CD4-positive, alpha-beta T cell (primary cell): ENCODE measurements at places on chromosomes 7 and 10.
A peak's percentile ranks its signal among the peaks of the same experiment; 100 is the strongest.

- no peak for DNase-seq
Measured at GRCh38 chr7:85806321-85806720, 619.5 kb upstream of the SEMA3D start.

DNA sequence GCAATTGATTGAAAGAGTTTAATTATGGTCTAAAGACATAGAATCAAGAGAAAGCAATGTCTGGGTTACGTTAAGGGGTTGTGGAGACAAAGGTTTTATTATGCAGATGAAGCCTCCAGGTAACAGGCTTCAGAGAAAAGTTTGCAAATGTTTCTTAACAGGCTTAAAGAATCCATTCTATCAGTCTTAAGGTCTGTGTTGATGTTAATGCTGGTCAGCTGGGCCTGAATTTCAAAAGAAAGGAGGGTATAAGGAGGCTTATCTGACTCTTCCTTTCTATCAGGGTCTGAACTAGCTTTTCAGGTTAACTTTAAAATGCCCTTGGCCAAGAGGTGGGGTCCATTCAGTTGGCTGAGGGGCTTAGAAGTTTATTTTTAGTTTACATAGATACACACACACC lies 1004.5 kb upstream of the C7orf33 start:
- no peak for DNase-seq

GRCh38 chr10:128709686-128710085 lies 583.5 kb upstream of the MKI67 start:
- DNase-seq = no peak

- DNase-seq = no peak
Measured at GRCh38 chr7:131164025-131164925, 163.4 kb upstream of the MKLN1 start.

DNA sequence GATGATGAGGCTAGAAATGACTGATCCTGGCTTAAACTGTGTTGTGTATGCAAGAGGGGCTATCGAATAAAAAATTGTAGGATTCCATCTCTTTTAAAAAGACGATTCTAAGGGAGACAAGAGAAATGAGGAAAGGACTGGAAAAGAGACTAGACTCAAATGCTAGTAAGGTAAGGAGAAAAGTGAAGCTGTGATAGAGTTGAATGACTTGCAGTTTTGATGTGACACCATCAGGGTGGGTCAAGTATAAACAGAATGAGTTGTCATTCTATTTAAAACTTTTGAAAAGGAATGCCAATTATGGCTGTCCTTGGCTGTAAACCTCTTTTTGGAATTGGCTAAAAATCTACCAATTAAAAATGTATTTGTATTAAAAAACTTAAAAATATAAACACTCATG lies 184.5 kb upstream of the PHF14 start:
- no peak for DNase-seq

DNA sequence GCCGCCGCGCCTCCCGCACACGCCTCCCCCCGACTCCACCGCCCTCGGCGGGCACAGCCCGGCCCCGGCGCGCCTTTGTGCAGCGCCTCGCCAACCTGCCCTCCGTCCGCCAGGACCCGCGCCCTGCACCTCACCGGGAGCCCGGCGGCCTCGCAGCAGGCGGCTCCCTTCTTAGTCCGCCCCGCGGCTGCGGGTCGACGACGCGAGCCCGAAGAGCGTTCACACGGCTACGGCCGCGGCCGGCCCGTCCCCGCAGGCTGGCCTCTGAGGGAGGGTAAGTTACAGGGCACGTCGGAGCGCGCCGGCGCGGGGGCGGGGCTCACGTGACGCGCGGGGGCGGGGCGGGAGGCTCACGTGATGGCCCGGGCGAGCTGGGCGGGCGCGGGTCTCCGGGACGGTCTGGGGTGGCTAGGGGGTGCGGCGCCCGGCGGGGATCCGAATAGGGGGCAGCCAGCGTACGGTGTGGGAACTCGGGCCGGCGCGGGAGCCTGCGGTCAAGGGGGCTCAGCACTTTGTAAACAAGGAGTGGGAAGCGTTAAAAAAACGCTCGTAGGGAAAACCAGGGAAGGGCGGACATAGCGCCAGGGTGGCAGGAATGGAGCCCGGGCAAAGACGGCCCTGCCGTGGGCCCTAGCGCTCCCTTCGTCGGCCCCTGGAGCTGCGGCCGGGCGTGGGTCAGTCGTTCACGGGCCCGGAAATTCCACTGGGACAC lies at the start of gene ARHGAP12:
Gene ARHGAP12 (minus strand): TSS at position 283 of the 712 bp plus-strand sequence. CDS start 19,976 bp downstream, outside the sequence.
- DNase-seq = peak; percentile 81

DNA sequence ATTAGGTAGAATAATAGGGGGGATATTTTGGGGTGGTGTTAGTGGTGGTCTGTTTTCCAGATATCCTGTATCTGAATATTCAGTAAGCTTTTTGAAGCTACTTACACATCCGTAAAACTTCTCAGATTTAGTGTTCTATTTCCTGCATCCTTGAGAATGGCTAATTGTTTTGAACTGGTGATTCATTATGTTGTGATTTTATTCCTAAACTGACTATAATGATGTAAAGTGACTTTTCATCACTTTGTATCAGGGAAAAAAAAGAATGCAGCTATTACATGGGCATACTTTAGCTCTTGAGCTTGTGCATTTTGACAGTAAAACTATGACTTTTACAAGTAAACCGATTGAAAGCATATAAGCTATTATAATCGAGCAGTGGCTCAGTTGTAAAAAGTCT lies 18.2 kb downstream of the WAC start:
- DNase-seq = no peak
